Uterus (tissue), 4 donors: ENCODE measurements at places on chromosomes 1 and 21.

- DNase-seq, result no peak
These were observed 6.7 kb downstream of the ZBTB7B start for GRCh38 chr1:155009221-155009711.

DNA sequence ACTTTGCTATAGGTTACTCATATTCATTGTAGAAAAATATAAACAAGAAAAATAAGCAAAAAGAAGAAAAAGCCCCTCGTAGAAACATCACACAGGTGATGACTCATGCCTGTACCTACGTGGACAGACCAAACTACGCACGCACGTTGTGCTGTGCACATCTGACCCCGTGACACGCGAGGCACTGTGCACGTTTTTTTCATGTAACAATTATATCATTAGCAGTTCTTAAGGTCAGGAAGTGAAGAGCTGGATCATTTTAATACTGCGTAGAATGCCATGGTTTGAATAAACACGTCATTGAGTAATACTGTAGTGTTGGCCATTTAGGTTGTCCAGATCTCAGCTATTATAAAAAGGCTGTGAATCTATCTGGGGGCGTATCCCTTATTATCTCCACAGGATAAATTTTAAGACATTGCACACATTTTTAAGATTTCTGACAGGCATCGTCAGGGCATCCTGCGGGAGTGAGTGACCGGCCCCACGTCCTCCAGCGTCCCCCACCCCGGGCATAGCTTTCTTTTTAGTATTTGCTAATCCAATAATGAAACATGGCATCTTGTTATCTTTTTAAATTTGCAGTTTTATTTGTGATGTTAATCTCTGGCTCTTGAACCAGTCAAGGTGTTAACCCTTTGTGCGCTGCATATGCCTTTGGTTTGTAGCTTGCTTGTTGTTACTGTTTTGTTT lies 23.4 kb upstream of the ADARB1 start:
- no peak for DNase-seq

- DNase-seq, result no peak
These were observed 23.5 kb downstream of the RSBN1 start for GRCh38 chr1:113788802-113789201.

- DNase-seq, result no peak
These were observed 311.5 kb downstream of the DUSP10 start for GRCh38 chr1:221430152-221430960.

GRCh38 chr21:46206163-46207005 lies 22.1 kb upstream of the SPATC1L start:
- no peak for DNase-seq
